ENCODE measurements at places on chromosomes 5 and 9. TPM values are rescaled to one million over a fixed set of nuclear protein-coding genes. Genes with fewer than 3 reads are reported as not detected.

GRCh38 chr9:13069498-13069897 lies 210.0 kb downstream of the MPDZ start:
- H3K4me1 ChIP-seq = no peaks in the 10 kb centered on the region
- H3K36me3 ChIP-seq = no peaks in the 10 kb centered on the region
- H3K4me3 ChIP-seq = no peak overlapping the region
- H3K27me3 ChIP-seq = no peaks in the 10 kb centered on the region

GRCh38 chr9:98332405-98332831 lies 77.0 kb upstream of the TBC1D2 start:
- no peak overlapping the region for H3K4me3 ChIP-seq
- no peak for DNase-seq
- H3K4me1 ChIP-seq = no peaks in the 10 kb centered on the region
- H3K27ac ChIP-seq = no peak overlapping the region

DNA sequence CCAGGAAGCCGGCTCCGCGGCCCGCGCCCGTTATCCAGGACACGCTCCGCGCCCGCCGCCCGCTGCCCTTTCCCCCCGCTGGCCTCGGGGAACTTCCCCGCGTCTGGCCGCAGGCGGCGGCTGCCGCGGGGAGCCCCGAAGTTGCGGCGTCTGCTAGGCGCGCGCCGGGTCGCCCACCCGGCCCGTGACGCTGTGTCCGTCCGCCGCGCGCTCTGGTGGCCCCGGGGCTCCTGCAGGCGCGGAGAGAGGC lies 621 bp upstream of the GCNT4 start:
- no peaks in the 10 kb centered on the region for H3K27me3 ChIP-seq
- H3K4me3 ChIP-seq = peak overlapping the region; percentile 92
- H3K27ac ChIP-seq = peak overlapping the region; percentile 96
- no peaks in the 10 kb centered on the region for H3K36me3 ChIP-seq

DNA sequence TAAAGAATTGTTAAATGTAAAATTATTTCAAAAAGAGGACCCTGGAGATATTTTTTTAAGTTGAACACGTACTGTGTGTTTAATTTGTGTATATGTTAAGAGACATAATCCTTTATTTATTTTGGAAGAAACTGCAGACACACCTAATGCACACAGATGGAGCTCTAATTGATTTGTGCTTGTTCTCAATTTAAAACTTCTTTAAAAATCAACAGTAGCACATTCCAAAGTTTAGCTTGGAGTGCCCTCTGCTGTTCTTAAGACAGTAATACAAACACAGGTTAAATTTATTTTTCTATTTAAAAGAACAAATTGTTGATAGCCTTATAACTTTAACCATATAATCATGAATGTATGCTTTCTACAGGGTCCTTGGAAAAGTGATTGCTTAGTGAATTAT lies 277.6 kb upstream of the ADAMTS16 start:
- H3K36me3 ChIP-seq = no peaks in the 10 kb centered on the region
- H3K27ac ChIP-seq = no peak overlapping the region
- DNase-seq = no peak
- H3K27me3 ChIP-seq = no peaks in the 10 kb centered on the region

CHSY3 gene
- total RNA-seq = 0.99 TPM

- H3K27me3 ChIP-seq = no peaks in the 10 kb centered on the region
- H3K4me1 ChIP-seq = peaks cover 68% of the 10 kb centered on the region
- no peak overlapping the region for H3K4me3 ChIP-seq
Measured at GRCh38 chr5:78588507-78588906, 60.1 kb downstream of the LHFPL2 start.

DNA sequence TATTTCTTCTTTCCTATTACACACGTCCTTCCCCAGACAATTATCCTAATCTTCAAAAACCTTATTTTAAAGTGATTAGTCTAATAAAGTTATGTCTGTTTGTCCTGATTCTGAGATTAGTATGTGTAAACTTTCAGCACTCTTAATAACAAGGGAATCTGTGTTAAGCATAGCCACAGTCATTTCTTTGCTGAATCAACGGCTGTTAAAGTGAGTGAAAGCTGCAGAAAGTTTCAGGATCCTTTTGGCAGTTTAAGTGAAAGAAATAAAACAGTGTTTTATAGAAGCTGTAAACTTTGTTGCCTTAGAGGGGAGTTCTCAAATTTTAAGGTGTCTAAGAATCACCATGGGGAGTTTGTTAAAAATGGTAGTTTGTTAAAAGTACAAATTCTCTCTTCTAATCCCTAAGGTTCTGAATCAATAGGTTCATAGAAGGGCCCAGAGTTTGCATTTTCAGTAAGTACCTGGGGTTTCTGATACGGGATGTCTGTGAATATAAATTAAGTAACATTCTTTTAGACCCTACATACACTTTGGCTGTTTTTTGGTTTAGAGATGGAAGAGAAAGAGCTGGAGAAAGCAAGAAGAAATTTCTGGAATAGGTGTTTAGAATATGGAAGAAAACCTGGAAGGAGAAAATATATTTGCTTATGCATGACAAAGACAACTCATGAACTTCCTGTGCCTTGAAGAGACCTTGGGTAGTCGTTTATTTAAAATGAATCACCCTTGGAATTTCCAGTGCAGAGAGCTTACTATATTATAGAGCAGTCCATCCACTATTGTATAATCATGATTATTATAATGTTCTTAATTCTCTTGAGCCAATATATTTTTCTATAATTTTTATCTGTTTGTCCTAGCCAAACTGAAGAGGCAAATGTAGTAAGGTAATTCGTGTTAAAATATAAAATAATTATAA lies 45.7 kb downstream of the SCAMP1 start:
- H3K27ac ChIP-seq = no peak overlapping the region
- no peak overlapping the region for H3K4me3 ChIP-seq
- no peak for DNase-seq
- no peaks in the 10 kb centered on the region for H3K4me1 ChIP-seq
- H3K27me3 ChIP-seq = no peaks in the 10 kb centered on the region

DMGDH gene
- 2.1 TPM for total RNA-seq

DNA sequence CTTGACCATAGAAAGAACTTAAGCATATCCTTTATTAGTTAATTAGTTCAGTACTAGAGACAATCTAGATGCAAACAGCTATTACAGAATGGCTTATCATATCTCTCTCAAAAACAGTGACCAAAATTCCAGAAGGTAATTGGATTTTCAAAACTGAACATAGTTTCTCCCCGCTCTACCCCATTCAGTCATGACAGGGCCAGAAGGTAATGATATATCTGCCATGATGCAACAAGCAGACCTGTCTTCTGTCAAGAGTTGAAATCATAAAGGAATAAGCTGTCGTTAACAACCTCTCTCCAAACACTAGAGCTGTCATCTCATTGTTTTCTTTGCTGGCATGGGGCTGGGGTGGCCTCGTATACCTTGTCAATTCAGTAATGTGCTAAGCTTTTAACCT lies 200.5 kb upstream of the POU5F2 start:
- no peaks in the 10 kb centered on the region for H3K27me3 ChIP-seq
- H3K4me3 ChIP-seq = no peak overlapping the region
- DNase-seq = no peak
- H3K27ac ChIP-seq = no peak overlapping the region

GRCh38 chr5:1008451-1009358 lies at the start of gene NKD2:
Gene NKD2, plus strand, starts transcription at chr5:1008802. Its CDS starts 256 bp downstream, at chr5:1009058.
- DNase-seq = peak; percentile 67
- H3K4me1 ChIP-seq = peaks cover 43% of the 10 kb centered on the region
- H3K27me3 ChIP-seq = peaks cover 36% of the 10 kb centered on the region
- no peaks in the 10 kb centered on the region for H3K36me3 ChIP-seq
- no peak within 1 kb of the TSS for H3K27ac ChIP-seq

ORM1 gene
- total RNA-seq = not detected

Data from sigmoid colon (tissue), 7 donors.